NT2/D1 (cell line): ENCODE measurements at places on chromosomes 1 and 21.

- DNase-seq: no peak
Measured at GRCh38 chr1:30060738-30061137, 662.6 kb downstream of the MATN1 start.

DNA sequence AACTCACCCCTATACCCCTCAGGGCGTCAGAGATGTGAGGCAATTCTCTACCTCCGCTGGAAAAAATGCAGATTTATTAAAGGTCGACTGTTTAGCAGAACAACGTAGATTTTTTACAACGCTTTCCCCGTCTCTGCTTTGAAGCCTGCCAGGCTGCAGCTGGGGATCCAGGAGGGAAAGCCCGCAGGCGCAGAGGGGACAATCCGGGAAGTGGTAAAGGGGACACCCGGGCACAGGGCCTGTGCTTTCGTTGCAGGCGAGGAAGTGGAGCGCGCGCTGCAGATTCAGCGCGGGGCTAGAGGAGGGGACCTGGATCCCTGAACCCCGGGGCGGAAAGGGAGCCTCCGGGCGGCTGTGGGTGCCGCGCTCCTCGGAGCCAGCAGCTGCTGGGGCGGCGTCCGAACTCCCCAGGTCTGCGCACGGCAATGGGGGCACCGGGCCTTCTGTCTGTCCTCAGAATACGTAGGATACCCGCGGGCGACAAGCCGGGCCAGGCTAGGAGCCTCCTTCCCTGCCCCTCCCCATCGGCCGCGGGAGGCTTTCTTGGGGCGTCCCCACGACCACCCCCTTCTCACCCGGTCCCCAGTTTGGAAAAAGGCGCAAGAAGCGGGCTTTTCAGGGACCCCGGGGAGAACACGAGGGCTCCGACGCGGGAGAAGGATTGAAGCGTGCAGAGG, 5.5 kb downstream of the SIM2 start:
- no peak for DNase-seq

GRCh38 chr1:5597171-5597850, 394.9 kb downstream of the NPHP4 start:
- no peak for DNase-seq

GRCh38 chr1:9340172-9340854, 47.6 kb downstream of the SPSB1 start:
- DNase-seq: no peak

GRCh38 chr1:55490547-55490946, 275.4 kb upstream of the USP24 start:
- no peak for DNase-seq

GRCh38 chr1:178011864-178012503, 42.1 kb upstream of the SEC16B start:
- no peak for DNase-seq
